ENCODE measurements at places on chromosomes 3 and 15.

GRCh38 chr3:195162816-195163215 lies 108.1 kb downstream of the XXYLT1 start:
- no peak for DNase-seq

DNA sequence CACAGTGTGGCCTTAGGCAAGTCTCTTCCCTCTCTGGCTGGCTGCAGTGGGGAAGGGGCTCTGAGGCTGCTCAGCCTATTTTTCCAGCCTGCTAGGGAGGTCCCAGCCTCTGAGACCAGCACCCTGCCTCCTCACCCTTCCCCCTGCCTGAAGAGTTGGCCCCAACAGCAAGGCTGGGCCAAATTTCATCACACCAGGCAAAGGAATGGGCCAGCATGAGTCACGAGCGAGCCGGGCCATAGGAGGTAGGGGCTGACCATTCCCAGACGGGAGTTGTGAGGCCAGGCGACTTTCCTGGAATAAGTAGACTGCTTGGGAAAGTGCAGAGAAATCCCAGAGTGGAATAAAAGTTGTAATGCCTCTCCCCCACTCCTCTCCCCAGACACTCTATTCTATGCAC lies 5.7 kb upstream of the FBLN2 start:
- no peak for DNase-seq

DNA sequence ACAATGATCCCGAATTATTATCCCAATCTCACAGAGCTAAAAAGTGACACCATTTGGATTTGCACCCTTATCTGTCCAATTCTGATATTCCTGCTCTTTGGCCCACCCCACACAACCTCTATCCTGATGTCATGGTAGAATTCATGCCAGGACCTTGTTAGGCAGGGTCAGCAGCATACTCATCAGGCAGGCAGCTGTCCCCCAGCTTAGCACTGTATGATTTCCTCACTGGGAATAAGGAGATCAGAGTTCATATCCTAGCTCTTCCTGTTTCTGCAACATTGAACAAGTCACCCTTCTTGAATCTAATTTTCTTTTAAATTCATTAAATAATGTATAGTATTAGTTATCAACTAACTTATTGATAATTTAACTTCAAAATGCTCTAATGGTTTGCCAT lies 12.0 kb upstream of the C3orf80 start:
- no peak for DNase-seq

- no peak for DNase-seq
Observed at GRCh38 chr3:16520970-16521881, 7.7 kb upstream of the RFTN1 start.

DNA sequence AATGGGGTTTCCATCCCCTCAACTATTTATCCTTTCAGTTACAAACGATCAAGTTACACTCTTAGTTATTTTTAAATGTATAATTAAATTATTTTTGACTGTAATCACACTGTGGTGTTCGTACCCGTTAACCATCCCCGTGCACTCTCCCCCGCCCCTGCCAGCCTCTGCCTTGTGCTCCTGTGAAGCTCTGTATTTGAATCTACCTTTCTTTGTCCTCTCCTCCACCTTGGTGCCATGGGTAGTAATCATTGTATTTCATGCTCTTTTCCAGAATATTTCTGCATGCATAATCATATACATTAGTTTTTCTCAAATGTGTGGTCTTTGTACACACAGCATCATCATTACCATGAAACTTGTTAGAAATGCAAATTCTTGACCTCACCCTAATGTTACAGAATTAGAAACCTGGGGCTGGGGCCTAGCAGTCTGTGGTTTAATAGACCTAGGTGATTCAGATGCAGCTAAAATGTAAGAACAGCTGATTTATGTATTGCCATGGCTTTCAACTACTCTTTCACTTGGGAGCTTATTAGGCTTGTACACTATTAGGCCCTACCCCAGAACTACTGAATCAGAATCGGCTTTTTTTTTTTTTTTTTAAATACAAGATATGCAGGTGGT lies 91.5 kb downstream of the STT3B start:
- DNase-seq = no peak

DNA sequence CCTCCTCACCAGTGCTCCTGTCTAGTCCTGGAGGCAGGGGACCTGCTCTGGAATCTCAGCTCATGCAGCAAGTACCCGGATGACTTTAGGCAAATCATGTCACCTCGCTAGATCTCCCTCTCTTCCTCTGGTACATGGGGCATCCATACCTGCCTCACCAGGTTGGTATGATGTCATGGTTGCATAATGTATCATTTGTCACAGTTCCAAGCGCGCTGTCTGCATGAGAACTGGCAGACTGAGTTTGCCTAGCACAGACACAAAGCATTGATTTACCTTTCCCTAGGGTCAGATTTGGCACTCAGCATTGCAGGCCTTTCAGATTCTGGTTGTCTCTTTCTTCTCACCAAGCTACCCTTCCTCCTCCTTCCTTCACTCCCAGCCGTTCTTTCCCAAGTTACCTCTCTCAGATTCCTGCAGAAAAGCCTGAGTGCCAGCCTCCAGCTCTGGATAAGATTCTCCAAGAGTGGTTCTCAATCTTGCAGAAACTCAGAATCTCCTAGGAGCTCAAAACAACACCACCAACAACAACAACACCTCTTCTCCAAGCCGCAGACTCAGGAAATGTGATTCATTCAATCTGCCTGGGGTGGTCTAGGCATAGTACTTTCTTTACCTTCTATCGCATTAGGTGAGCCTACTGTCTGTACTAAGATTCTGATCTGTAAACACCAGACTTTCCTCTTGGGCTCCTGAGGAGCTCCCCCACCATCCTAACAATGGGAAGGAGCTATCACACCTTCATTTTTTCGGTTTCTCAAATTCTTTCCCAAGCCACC lies 29.5 kb downstream of the FAM43A start:
- no peak for DNase-seq

- no peak for DNase-seq
Observed at GRCh38 chr15:75456710-75457109, 5.2 kb upstream of the SIN3A start.

DNA sequence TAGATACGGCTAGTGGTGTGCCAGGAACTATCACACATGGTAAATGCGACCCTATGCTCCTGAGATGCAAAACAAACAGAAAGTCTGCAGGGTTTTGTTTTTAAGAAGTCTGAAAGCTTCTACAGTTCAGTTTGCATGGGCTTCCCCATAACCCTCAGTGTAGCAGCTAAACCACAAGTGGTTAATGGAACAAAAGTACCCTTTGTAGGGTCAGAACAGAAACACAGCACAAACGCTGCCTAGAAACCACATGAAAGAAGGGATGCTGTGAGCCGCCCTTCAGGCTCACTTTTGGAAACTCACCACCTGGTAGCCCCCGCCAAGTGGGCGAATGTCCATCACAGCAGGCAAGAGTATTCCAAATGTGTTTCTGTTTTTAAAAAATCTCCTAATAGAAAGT lies 46.2 kb downstream of the CTDSPL start:
- peak; percentile 59 for DNase-seq

DNA sequence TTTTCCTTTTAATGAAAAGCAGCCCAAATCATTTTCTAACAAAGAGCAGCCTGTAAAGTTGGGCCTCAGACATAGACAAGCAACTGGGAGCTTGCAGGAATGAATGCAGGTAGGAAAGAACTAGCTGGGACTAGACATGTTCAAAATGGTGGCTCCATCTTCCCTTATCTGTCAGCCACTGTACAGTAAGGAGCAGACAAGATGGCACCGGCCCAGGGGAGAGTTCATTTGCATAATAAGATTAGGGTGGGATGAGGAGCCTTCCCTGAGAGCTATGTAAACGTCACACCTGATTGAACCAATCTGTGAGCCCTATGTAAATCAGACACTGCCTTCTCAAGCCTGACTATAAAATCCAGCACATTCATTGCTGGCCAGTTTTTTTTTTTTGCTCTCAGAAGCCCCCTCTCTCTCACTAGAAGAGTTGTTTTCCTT lies 59.7 kb upstream of the GK5 start:
- no peak for DNase-seq
